ENCODE measurements at places on chromosomes 2 and 18. TPM values are rescaled to one million over a fixed set of nuclear protein-coding genes. Genes with fewer than 3 reads are reported as not detected.

The GPR55 gene
- under 0.01 TPM for total RNA-seq

The TMEM37 gene
- 0.20 TPM for total RNA-seq

The GDF7 gene
- total RNA-seq, result under 0.01 TPM

The UCN gene
- 0.59 TPM for total RNA-seq

The OSR1 gene
- total RNA-seq, result 32.8 TPM

The NTSR2 gene
- total RNA-seq, result not detected

The ROCK2 gene
- total RNA-seq, result 31.6 TPM

The SP140L gene
- 12.1 TPM for total RNA-seq

The RAD51AP2 gene
- not detected for total RNA-seq

The CHRND gene
- not detected for total RNA-seq

The ZNF892 gene
- 4.4 TPM for total RNA-seq

The AP1S3 gene
- total RNA-seq, result 1.8 TPM

The DPP4 gene
- 214 TPM for total RNA-seq

The ANKRD30BL gene
- not detected for total RNA-seq

The ELOA2 gene
- total RNA-seq, result not detected

The BMP10 gene
- total RNA-seq, result not detected

The DCDC2C gene
- total RNA-seq, result not detected

The CDH19 gene
- total RNA-seq, result not detected

The PDE1A gene
- total RNA-seq, result 0.39 TPM

The EML4 gene
- 29.8 TPM for total RNA-seq

The SKOR2 gene
- not detected for total RNA-seq

The RMC1 gene
- total RNA-seq, result 23.7 TPM

The PRSS56 gene
- not detected for total RNA-seq

The LOXHD1 gene
- not detected for total RNA-seq

The ANXA4 gene
- 26.2 TPM for total RNA-seq

The DES gene
- total RNA-seq, result 0.73 TPM

The SNED1 gene
- 391 TPM for total RNA-seq

The ALPI gene
- total RNA-seq, result not detected

The COA5 gene
- 17.6 TPM for total RNA-seq

The CYP27C1 gene
- not detected for total RNA-seq

The CGREF1 gene
- 14.3 TPM for total RNA-seq

The CKAP2L gene
- total RNA-seq, result 16.8 TPM

The UGT1A3 gene
- not detected for total RNA-seq

The CHST10 gene
- 4.8 TPM for total RNA-seq

The HRH4 gene
- total RNA-seq, result under 0.01 TPM

The FSHR gene
- total RNA-seq, result not detected

The KRCC1 gene
- total RNA-seq, result 17.6 TPM

The SRD5A2 gene
- total RNA-seq, result under 0.01 TPM

The NCL gene
- 193 TPM for total RNA-seq

The ANAPC1 gene
- total RNA-seq, result 75.5 TPM

The CIB4 gene
- total RNA-seq, result not detected

The CASP8 gene
- 18.4 TPM for total RNA-seq

The MOCOS gene
- 8.8 TPM for total RNA-seq

The EFHD1 gene
- not detected for total RNA-seq

The WDR33 gene
- 35.6 TPM for total RNA-seq

The CDH2 gene
- total RNA-seq, result 1.1 TPM

The NIFK gene
- total RNA-seq, result 54.7 TPM

The CAPN14 gene
- under 0.01 TPM for total RNA-seq

The GATA6 gene
- total RNA-seq, result 1.5 TPM

The SAP130 gene
- total RNA-seq, result 6.6 TPM

The PAX3 gene
- total RNA-seq, result 4.8 TPM

The PDE11A gene
- not detected for total RNA-seq

The SERPINE2 gene
- total RNA-seq, result 524 TPM

The CAPN13 gene
- not detected for total RNA-seq

The DSC3 gene
- under 0.01 TPM for total RNA-seq

The PTH2R gene
- total RNA-seq, result 0.37 TPM

The ARHGAP15 gene
- total RNA-seq, result not detected

The FAM110C gene
- total RNA-seq, result not detected

The CENPA gene
- 16.0 TPM for total RNA-seq

Data from subcutaneous preadipocyte (primary cell).